Activated naive CD8-positive, alpha-beta T cell treated with anti-CD3 and anti-CD28 coated beads for 36 hours (primary cell): ENCODE measurements at places on chromosomes 5 and 9. TPM values are rescaled to one million over a fixed set of nuclear protein-coding genes. Genes with fewer than 3 reads are reported as not detected.

ALDH1B1 gene
- 31.8 TPM for total RNA-seq

RUSC2 gene
- 2.4 TPM for total RNA-seq

SLC46A2 gene
- not detected for total RNA-seq

GABRG2 gene
- total RNA-seq = not detected

RNF180 gene
- total RNA-seq = not detected

ISL1 gene
- not detected for total RNA-seq

IFNA2 gene
- total RNA-seq = not detected

FBP2 gene
- total RNA-seq = not detected

LPAR1 gene
- total RNA-seq = not detected

PGM5 gene
- total RNA-seq = not detected

CCDC192 gene
- total RNA-seq = not detected

TOPORS gene
- 21.1 TPM for total RNA-seq

FYB1 gene
- total RNA-seq = 71.3 TPM

ARL10 gene
- total RNA-seq = 12.1 TPM

RETREG1 gene
- 27.3 TPM for total RNA-seq

SPINK6 gene
- not detected for total RNA-seq

CCDC180 gene
- total RNA-seq = 1.3 TPM

TEK gene
- total RNA-seq = not detected

SOX30 gene
- not detected for total RNA-seq

SPACA9 gene
- 1.9 TPM for total RNA-seq

DUSP1 gene
- 8.7 TPM for total RNA-seq

SLC27A6 gene
- total RNA-seq = not detected

SLC6A19 gene
- not detected for total RNA-seq

RAD50 gene
- 49.1 TPM for total RNA-seq

LHX6 gene
- total RNA-seq = 0.12 TPM

PCDHA6 gene
- total RNA-seq = not detected
